ENCODE measurements at places on chromosomes 2 and 18.

DNA sequence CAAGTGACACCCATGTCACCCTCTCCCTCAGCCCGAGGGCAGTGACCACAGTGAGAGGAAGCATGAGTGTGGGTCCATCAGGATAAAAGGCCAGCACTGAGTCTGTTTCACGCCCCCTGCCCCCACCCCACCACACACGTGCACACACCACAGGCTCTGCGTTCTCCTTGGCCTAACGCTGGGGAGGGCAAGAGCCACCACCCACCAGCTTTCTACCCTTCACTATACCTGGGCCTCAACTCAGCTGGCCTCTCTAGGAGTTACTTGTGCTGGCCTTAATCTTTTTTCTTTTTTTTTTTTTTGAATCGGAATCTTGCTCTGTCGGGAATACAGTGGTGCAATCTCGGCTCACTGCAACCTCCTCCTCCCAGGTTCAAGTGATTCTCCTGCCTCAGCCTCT, 140.5 kb downstream of the ZFP36L2 start:
- no peak for DNase-seq

- no peak for DNase-seq
Measured at GRCh38 chr2:113406114-113406513, 31.4 kb upstream of the ZNG1B start.

GRCh38 chr2:171963198-171963597, 36.6 kb upstream of the METAP1D start:
- no peak for DNase-seq

DNA sequence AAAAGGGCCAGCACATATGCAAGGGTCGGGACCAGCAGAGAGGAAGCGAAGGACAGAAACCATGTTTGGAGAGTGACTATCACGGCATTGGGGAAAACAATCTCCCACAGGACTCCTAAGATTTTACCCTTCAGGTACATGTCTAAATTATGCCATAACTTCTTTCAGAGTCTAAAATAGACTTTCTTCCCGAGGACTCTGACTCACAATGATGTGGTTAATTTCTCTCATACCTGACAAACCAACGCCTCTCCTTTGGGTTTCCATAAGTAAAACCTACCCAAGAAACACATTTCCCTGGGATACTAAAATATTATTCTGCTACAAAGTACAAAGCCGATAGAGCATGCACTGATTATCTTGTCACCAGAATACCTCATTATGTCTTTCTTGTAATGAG, 127.8 kb upstream of the NETO1 start:
- no peak for DNase-seq

DNA sequence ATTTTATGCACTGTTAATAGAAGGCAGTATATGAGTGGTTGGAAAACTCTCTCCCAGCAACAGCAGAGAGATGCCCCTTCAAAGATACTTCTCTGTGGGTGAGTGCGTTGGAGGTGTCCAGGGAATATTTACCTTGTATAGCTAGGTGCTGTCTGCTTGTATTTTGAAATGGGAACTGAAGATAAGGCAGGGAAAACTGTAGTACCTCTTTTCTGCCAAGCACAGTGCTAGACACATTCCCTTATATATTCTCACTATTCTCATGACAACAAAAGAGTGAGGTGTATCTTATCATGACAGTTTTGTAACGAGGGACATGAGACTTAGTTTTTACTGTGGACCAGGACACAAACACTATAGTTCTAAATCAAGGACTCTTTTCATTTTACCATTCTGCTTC, 2.1 kb downstream of the TTC39C start:
- DNase-seq, result no peak

GRCh38 chr2:26660363-26660962, 19.3 kb upstream of the CIB4 start:
- no peak for DNase-seq

DNA sequence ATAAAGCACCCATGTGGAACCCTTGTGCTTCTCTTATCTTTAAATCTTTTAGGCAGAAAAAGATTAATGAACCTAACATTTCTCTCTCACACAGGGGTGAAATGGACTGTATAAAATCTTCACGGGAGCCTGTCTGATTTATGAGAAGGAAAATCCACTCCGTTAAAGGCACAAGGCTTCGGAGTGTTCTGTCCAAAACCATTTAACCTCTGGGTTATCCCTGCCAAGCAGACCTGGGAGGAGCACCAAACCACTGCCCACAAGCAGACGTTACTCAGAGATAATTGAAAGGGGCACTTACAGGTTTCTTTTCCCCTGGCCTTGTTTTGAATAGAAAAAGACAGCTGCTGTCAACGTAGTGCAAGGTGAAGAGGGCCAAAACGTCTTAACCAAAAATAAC, 184.4 kb upstream of the DOK6 start:
- DNase-seq, result no peak

- DNase-seq, result no peak
Measured at GRCh38 chr2:152062125-152063091, 36.4 kb downstream of the CACNB4 start.
